ENCODE measurements at places on chromosomes 5 and 9.

DNA sequence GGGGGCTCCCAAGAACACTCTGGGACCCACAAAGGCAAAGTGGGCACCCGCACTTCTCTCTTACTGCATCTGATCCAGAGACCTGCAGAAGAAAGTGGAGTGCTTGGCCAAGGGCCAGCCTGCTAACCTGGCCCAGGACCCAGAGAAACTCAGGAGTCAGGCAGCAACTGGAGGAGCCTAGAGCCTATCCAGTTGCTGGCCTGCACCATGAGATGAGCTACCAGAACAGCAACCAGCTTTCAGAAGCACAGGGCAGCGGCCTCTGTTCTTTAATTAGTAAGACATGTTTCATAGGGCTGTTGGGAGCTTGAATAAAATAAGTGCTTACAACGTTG lies 298.3 kb downstream of the GADD45G start:
- no peak for DNase-seq

GRCh38 chr5:141997358-141997960 lies 15.4 kb downstream of the GNPDA1 start:
- DNase-seq = no peak

GRCh38 chr9:117747386-117747970 lies 43.3 kb downstream of the TLR4 start:
- no peak for DNase-seq

DNA sequence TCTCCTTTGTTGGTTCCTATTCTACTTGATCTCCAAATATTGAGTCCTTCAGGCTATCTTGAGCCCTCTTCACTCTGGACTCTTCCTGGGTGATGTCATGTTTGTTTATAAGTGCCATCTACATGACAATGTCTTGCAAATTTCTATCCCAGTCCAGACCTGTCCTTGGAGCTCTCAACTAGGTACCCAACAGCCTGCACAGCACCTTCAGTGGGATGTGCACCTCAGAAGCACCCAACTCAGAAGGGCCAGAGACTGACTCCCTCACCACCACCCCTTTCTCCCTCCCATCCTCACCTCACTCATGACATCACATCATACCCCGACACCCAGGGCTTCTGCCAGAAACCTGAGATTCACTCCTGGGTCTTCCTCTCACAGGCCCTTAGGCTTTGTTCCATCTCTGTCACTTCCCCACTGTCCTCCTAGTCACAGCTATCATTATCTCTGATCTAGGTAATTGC lies 14.4 kb downstream of the TXN start:
- DNase-seq = no peak

GRCh38 chr9:14222149-14222835 lies 91.6 kb downstream of the NFIB start:
- DNase-seq = no peak

GRCh38 chr9:91921371-91921770 lies 28.7 kb downstream of the ROR2 start:
- DNase-seq = no peak

DNA sequence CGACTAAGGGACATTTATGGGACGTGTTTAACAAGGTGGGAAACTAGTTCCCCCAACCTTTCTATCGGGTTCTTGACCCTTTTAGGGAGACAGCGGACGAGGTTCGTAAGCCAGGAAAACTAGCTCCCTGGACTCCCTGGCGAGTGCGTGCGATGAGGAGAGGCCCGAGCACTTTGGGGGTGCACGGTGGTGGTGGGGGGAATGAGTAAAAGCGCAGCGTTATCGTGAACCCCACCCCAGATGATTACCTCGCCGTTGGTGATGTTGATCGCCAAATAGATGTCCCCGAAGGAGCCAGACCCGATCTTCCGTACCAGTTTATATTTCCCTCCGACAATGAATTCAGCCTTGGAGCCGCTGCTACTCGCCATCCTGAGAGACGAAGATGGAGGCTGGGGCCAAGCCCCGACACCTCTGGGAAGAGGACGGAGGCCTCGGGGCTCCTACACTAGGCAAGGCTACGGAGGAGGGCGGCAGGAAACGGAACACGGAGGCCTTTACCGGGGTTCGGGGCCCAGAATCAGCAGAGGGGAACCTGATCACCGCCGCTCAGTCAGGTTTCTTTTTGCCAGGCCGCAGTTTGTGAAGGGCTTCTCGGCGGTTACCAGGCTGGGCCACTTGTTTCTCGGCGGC lies 529 bp downstream of the CSNK1A1 start:
- no peak for DNase-seq

GRCh38 chr9:93133681-93134014 lies 403 bp downstream of the NINJ1 start:
- no peak for DNase-seq

- DNase-seq = no peak
Measured at GRCh38 chr9:33690143-33690933, 105.0 kb upstream of the PRSS3 start.

GRCh38 chr5:134188092-134188491 lies 11.3 kb upstream of the SKP1 start:
- no peak for DNase-seq
